ENCODE measurements at places on chromosomes 16 and 17.

DNA sequence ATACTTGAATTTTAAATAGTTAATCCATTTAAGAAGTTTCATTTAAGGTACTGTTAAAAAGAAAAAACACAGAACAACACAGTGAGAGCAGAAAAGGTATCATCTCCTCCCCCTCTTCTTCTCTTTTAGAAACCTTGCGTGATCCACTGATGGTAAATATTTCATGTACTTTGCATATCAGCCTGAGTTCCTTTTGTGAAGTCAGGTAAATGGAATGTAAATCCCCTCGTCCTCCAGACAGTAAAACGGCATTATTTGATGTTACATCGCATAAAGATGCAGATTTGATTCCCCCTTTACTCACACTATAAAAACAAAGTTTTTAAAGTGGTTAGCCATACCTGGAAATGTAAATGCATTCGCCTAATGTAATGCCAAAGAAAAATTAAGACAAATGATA is 234.4 kb downstream of the WWOX start:
- DNase-seq = no peak

GRCh38 chr16:21226749-21227148 is 6.8 kb upstream of the ANKS4B start:
- DNase-seq = no peak

DNA sequence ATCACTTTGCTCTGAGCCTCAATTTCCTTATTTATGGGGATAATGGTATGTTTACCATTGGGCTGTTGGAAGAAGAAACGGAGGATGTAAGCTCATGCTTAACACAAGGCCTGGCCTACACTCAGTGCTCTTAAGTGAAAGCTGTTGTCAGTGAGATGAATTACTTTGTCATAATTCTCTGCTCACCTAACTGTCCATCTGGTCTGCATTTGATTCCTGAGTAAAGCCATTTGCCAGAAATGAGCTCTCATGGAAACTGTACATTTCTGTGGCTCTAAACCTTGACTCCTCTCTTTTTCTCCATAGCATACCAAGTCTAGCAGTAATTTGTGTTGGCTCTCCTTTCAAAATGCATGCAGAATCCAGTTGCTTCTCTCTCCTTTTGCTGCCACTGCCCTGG is 445.7 kb downstream of the UTP18 start:
- no peak for DNase-seq

DNA sequence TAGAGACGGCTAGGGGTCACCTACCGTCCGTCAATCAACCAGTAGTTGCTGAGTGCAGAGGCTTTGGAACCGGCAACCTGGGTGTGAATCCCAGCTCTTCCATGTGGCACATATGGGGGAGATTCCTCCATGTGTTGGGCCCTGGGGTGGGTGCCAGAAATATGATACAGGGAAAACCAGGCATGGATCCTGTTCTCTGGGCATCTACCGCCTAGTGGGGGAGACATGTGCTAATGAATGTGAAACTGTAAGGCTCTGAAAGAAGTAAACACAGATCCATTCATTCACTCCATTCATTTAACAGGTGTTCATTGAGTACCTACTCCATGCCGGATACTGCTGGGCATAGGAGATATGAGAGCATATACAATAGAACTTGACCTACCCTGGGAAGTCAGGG is 39.5 kb upstream of the SDK2 start:
- DNase-seq = no peak

- no peak for DNase-seq
Measured at GRCh38 chr16:9845661-9846361, 336.4 kb downstream of the GRIN2A start.

GRCh38 chr17:60327134-60327900 is 64.6 kb downstream of the USP32 start:
- no peak for DNase-seq

DNA sequence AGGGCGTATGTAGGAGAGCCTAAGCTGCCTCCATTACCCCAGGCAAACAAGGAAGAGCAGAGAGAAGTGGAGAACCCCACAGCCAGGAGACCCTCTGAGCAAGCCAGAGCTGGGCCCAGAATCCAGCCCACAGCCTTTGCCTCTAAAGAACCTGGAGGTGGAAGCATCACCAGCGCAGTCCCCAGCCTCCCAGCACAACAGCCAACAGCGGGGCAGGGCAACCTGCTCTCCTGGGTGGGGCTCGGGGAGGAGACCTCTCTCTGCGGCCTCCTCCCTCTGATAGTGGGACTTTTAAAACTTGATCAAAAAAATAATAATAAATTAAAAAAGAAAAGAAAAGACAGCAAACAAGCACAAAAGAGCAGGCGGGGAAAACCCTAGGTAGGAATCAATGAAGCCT is 45.9 kb downstream of the AXIN2 start:
- DNase-seq = no peak

GRCh38 chr17:15436473-15437302 is 30.7 kb downstream of the CDRT4 start:
- DNase-seq = peak; percentile 41

GRCh38 chr17:15464231-15464985 is 3.0 kb downstream of the CDRT4 start:
- DNase-seq = no peak

GRCh38 chr17:4679658-4680057 is 24.3 kb downstream of the PELP1 start:
- DNase-seq = no peak

DNA sequence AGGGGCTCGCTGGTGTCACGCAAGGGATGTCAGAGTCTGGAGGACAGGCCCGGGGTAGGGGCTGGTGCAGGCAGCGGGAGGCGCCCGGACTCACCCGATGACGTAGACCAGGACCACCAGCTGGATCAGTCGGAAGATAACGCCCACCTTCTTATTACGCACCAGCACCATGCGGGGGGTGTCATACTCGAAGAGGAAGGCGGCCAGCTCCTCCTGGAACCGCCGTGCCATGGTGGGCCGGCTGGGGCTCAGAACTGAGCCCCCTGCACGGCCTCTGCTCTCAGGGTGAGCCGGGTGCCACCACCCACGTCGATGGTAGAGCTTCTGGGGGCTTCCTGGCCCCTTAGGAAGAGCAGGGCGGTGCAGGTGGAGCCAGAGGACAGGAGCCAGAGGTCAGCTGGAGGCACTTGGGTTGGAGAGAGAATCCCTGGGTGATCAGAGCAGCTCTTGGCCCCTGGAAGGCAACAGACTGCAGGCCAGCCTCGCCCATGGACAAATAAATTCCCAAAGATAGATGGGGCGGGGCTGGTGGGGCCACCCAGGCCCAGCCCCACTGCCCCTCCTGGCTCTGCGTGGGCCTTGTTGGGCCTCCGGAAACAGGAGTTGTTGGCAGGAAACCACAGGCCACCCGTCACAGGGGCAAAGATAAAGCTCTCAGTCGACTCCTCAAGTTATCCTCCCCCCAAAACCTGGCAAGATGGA is at the start of gene P2RX1:
P2RX1 (minus strand) TSS at position 471 of the 702 bp plus-strand sequence; CDS start at position 231, 240 bp downstream.
- peak; percentile 56 for DNase-seq

GRCh38 chr16:8110572-8111514 is 479.5 kb downstream of the TMEM114 start:
- no peak for DNase-seq

DNA sequence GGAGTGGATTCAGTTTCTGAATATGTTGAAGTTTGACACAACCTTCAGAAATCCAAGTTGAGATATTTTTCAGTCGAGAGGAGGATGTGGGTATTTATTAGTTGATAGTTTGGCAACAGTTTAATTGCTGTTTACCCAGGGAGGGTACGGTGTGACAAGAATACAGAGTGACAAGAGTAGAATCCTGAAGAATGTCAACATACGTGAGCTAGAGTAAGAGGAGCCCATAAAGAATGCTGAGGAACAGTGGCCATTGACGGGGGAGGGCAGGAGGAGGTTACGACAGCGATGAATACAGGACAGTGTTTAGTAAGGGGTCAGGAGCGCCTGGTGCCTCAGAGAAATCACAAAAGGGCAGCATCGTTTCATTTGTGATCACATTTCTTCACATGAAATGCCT is 76.5 kb downstream of the AATF start:
- no peak for DNase-seq

- no peak for DNase-seq
Measured at GRCh38 chr17:43449470-43450248, 34.1 kb upstream of the DHX8 start.

DNA sequence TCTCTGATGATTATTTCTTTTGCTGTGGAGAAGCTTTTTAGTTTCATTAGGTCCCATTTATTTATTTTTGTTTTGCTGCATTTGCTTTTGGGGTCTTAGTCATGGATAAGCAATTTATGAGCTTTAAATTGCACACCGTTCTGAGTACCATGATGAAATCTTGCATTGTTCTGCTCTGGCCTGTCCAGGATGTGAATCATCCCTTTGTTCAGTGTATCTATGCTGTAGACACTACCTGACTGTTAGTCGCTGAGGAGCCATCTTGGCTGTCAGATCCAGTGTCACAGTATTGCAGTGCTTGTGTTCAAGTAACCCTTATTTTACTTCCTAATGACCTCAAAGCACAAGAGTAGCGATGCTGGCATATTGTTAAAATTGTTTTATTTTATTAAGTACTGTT is 218.0 kb upstream of the CNTNAP4 start:
- no peak for DNase-seq

- DNase-seq = no peak
Measured at GRCh38 chr17:57288773-57289121, 32.4 kb downstream of the MSI2 start.

- DNase-seq = peak; percentile 45
Measured at GRCh38 chr16:57045694-57046381, 46.5 kb upstream of the CPNE2 start.

GRCh38 chr17:1813088-1813487 is 16.6 kb downstream of the SMYD4 start:
- no peak for DNase-seq

GRCh38 chr16:58046936-58047335 is 21.4 kb downstream of the MMP15 start:
- DNase-seq = no peak

DNA sequence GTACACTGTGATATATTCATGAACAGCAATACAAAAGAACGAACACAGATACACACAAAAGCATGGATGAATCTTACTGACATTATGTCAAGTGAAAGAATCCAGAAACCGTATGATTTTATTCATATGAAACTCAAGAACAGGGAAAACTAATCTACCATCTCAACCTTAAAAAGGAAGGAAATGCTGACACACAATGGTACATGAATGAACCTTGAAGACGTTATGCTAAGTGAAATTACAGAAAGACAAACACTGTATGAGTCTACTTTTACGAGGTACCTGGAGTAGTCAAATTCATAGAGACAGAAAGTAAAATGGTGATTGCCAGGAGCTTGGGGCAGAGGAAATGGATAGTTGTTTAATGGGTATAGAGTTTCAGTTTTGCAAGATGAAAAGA is 8.7 kb upstream of the PRKCB start:
- no peak for DNase-seq

- DNase-seq = peak; percentile 30
Measured at GRCh38 chr16:81752225-81752875, 26.7 kb upstream of the PLCG2 start.

- no peak for DNase-seq
Measured at GRCh38 chr17:56995766-56996165, 17.8 kb downstream of the SCPEP1 start.

- no peak for DNase-seq
Measured at GRCh38 chr17:38538906-38539305, 66.8 kb downstream of the SRCIN1 start.

DNA sequence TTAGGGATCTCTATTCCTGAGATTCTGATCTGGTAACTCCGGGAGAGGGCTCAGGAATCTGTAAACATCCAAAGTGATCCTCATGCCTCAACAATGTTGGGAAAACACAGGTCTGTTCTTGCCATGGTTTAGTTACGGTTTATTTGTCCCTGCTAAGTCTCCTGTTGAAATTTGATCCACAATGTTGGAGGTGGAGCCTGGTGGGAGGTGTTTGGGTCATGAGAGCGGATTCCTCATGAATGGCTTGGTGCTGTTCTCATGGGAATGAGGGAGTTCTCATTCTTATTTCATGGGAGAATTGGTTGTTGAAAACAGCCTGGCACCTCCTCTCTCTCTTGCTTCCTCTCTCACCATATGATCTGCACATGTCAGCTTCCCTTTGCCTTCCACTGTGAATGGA is 608.6 kb upstream of the GOT2 start:
- no peak for DNase-seq

GRCh38 chr17:46865100-46865499 is 13.7 kb downstream of the WNT9B start:
- no peak for DNase-seq

GRCh38 chr17:41803049-41804020 is 8.4 kb downstream of the P3H4 start:
- no peak for DNase-seq

- DNase-seq = no peak
Measured at GRCh38 chr16:74842413-74842812, 67.8 kb upstream of the FA2H start.

- DNase-seq = no peak
Measured at GRCh38 chr16:6190776-6191175, 1093.2 kb upstream of the EEF2KMT start.

DNA sequence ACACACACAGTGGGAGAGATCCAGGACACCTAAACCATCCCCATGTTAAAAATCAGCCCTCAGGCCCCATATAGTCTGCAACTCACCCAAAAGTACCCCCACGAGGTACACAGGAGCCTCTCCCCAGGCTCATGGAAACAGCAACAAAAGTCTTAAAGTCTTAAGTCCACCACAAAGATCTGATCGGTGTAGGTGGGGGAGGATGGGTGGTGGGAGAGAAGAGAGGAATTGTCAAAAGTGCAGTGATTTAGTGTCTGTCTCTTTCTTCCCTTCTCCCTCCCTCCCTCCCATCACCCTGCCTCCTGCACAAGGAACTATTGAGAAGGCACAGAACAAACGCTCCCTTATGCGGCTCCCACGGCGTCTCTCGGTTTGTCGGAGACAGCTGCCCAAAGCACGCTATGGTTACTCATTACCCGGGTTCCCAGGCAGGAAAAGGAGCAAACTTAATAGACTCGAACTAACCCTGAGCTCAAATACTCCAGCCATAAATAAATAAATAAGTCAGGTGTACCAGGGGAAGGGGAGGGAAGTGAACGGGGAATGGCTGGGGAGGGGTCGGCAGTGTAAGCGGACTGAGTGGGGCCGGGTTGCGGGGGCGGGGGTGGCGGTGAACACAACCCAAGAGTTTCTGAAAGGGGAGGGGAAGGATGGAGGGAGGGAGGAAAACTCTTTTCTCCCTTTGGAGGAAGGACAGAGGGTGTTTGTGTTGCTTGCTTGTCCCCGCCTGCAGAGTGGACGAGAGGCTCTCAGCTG is 477.4 kb downstream of the SLC39A11 start:
- DNase-seq = no peak

DNA sequence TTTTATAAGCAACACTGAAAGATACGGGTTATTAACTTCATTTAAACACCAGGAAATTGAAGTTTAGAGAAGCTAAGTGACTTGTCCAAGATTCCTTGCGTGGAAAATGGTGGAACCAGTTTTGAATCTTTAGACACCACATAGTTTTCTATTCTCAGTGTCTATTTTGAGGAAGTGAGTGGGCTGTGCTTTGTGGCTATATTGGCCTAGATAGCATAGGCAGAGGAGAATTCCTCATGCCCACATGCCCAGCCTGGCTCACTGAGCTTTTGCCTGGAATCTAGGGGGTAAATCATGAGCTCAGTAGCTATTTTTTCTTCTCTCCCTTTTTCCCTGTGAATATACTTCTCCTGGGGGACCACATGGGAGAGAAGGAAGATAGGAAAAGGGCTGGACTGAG is 431.3 kb downstream of the HS3ST3B1 start:
- no peak for DNase-seq
